ENCODE measurements at places on chromosomes 1 and 21.

GRCh38 chr21:42836402-42836666, 43.0 kb downstream of the WDR4 start:
- DNase-seq = no peak

DNA sequence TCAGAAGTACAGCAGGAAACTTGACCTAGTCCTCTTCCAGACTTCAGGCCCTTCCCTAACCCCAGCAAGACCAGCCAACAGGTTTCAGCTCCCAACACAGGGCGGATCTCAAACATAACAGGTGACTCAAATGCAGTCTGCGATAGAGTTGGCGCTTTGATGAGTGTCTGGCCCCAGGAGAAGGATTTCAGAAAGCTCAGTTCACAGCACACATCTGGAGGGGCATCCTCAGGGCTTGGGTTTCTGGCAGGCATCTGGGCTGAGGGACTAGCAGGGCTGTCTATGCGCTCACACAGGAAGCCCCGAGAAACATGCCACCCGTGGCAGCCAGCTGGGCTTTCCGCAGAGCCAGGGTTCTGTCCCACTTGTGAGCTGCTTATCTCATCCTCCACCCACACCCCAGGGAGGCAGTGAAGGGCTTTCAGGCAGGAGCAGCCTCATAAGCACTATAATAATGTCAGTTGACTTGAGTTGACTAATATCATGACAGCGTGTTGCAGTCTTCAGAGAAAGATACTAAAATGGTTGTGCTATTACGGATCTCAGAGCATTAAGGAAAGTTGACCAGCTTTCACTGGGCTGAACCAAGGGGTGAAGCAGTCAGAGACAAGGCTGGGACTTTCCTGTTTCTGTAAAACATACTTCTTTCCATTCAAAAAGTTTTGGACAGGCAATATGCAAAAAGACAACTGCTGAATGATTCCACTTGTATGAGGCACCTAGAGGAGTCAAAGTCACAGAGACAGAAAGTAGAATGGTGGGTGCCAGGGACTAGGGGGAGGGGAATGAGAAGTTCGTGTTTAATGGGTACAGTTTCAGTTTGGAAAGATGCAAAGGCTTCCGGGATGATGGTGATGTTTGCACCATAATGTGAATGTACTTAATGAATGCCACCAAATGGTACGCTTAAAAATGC, 233.0 kb upstream of the IRF2BP2 start:
- DNase-seq = peak; percentile 68

GRCh38 chr21:31665397-31665796, 5.9 kb downstream of the SOD1 start:
- DNase-seq = no peak

GRCh38 chr1:2208309-2209239, 14.0 kb upstream of the FAAP20 start:
- DNase-seq = no peak

- no peak for DNase-seq
Measured at GRCh38 chr1:187909382-187909781, 1080.6 kb downstream of the PLA2G4A start.

- no peak for DNase-seq
Measured at GRCh38 chr1:181669246-181669645, 185.9 kb downstream of the CACNA1E start.
